Spinal cord (tissue), 10 donors: ENCODE measurements at places on chromosomes 6 and 20. TPM values are rescaled to one million over a fixed set of nuclear protein-coding genes. Genes with fewer than 3 reads are reported as not detected.

DNA sequence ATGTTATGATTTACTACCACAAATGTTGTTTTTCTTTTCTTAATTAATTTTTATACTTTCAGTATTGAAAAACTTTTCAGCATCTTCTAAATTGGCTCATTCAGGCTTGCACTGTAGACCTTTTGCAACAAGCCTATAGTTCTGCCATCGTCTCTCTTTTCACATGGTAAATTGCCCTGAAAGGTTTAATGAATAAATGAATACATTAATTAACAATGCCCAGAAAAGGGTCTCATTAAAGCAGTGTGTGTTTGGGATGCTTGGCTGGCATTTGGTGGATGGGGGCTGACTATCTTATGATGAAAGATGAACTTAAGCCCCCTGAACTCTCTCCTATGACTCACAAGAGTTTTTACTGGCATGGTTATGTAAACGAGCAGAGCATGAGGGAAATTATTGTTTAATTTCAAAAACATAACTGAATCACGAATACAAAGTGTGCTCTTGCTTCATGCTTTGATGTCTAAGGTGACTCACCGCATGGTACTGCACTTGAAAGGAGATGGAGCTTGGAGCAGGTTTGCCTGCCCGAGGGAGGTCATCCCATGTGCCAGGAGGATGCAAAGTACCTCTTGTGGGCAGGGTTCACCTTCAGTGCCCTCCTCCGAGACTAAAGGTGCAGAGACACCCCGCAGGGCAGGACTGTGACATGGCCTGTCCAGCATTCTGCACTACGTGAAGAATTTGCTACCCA lies 13.8 kb upstream of the PCK1 start:
- H3K4me3 ChIP-seq = no peak overlapping the region
- no peak overlapping the region for H3K27ac ChIP-seq

GRCh38 chr20:37243937-37244571 lies 17.6 kb downstream of the GHRH start:
- peaks cover 17% of the 10 kb centered on the region for H3K36me3 ChIP-seq
- peaks cover 42% of the 10 kb centered on the region for H3K4me1 ChIP-seq
- no peaks in the 10 kb centered on the region for H3K27me3 ChIP-seq
- H3K4me3 ChIP-seq = no peak overlapping the region
- peak; percentile 84 for DNase-seq

DNA sequence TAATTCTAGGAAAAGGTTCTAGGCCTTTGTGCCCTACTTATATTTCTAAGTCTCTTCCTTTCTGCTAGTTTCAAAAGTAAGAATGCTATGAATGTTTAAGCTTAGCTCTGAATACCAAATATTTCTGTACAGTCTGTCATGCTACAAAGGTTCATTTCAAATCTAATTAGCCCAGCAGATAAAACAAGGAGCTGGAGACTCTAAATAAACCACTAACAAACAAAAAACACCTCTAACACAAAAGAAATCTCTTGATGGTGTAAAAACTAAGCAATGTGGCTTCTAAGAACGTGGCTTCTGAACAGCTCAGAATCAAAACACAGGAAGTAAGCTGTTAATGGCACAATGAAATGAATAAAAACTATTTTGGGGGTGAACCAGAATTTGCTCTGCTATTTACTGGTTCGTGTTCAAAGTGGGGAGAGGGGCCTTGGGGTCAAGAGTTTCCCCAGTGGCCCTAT lies 198.3 kb downstream of the BCAS1 start:
- DNase-seq = no peak
- H3K36me3 ChIP-seq = no peaks in the 10 kb centered on the region
- no peaks in the 10 kb centered on the region for H3K27me3 ChIP-seq

DNA sequence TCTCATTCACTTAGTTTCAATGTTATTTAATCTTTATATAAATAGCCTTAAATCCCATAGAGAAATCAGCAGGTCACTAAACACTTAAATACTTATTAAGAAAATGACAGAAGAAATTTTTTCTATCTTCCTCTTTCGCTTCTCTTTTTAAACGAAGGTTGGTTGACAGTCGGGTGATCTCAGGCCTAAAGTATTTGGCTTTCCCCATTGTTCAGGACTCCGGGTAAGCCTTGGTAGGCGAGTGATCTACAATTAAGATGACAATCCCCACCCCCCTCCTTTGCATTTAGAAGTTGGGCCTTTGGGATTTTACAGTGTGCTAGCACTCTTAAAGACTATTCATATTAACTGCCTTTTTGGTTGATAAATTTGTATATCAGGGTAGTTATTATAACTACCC lies 19.7 kb upstream of the UTRN start:
- H3K27ac ChIP-seq = no peak overlapping the region
- H3K4me3 ChIP-seq = no peak overlapping the region
- no peaks in the 10 kb centered on the region for H3K27me3 ChIP-seq
- H3K36me3 ChIP-seq = no peaks in the 10 kb centered on the region
- DNase-seq = no peak

- no peak for DNase-seq
- no peaks in the 10 kb centered on the region for H3K36me3 ChIP-seq
- no peak overlapping the region for H3K27ac ChIP-seq
- H3K4me1 ChIP-seq = no peaks in the 10 kb centered on the region
These were observed 1.4 kb downstream of the CST8 start for GRCh38 chr20:23492292-23492691.

DNA sequence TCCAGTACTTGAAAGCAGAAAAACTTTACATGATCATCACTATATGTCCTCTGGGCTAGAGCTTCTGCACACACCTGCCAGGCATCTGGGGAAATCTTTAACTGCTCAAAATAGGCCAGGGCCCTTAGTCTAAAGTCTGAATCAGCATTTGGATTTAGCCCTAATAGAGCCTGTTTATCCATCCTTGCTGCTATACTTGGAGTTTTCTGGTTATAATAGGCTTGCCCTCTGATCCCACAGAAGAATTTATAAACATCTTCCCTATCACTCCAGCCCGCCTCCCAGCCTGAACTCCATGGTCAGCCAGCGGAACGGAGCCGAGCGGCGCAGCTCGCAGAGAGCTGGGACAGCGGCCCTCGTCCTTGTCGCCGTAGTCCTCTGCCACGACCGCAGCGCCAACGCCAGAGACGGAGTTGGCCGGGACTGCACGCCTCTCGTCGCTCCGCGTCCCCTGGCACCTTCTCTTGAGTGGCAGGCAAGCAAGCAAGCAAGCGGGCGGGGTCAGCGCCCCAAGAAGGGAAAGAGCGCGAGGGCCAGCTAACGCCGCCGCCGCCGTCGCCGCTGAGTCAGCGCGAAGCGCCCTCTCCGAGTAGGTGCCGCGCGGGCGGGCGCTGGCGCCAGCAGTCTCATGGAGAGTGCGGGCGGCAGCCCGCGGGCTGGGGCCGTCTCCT lies 25.4 kb upstream of the ASIP start:
- no peaks in the 10 kb centered on the region for H3K36me3 ChIP-seq
- no peaks in the 10 kb centered on the region for H3K27me3 ChIP-seq
- no peak for DNase-seq
- H3K4me1 ChIP-seq = no peaks in the 10 kb centered on the region
- H3K4me3 ChIP-seq = peak overlapping the region; percentile 53

GRCh38 chr20:8242066-8242465 lies 110.0 kb downstream of the PLCB1 start:
- no peak overlapping the region for H3K27ac ChIP-seq
- peak; percentile 26 for DNase-seq
- no peak overlapping the region for H3K4me3 ChIP-seq

GRCh38 chr20:51586005-51586440 lies 43.5 kb upstream of the NFATC2 start:
- H3K27me3 ChIP-seq = no peaks in the 10 kb centered on the region
- no peaks in the 10 kb centered on the region for H3K36me3 ChIP-seq
- H3K4me1 ChIP-seq = no peaks in the 10 kb centered on the region
- H3K4me3 ChIP-seq = no peak overlapping the region

- H3K4me3 ChIP-seq = no peak overlapping the region
- H3K4me1 ChIP-seq = no peaks in the 10 kb centered on the region
- H3K27me3 ChIP-seq = no peaks in the 10 kb centered on the region
- no peaks in the 10 kb centered on the region for H3K36me3 ChIP-seq
- no peak for DNase-seq
These were observed 89.7 kb downstream of the FOXF2 start for GRCh38 chr6:1479095-1479494.

- no peak overlapping the region for H3K4me3 ChIP-seq
- no peaks in the 10 kb centered on the region for H3K27me3 ChIP-seq
- no peak overlapping the region for H3K27ac ChIP-seq
These were observed 108.4 kb upstream of the ESR1 start for GRCh38 chr6:151698931-151699700.

GRCh38 chr6:138999949-139000725 lies 12.1 kb upstream of the REPS1 start:
- H3K4me3 ChIP-seq = no peak overlapping the region
- no peaks in the 10 kb centered on the region for H3K27me3 ChIP-seq
- DNase-seq = no peak
- H3K4me1 ChIP-seq = no peaks in the 10 kb centered on the region
- no peak overlapping the region for H3K27ac ChIP-seq

GRCh38 chr6:43972179-43972912 lies 154.9 kb downstream of the MRPL14 start:
- H3K4me1 ChIP-seq = peaks cover 22% of the 10 kb centered on the region
- H3K4me3 ChIP-seq = no peak overlapping the region
- no peak for DNase-seq
- H3K27ac ChIP-seq = no peak overlapping the region
- no peaks in the 10 kb centered on the region for H3K36me3 ChIP-seq
- H3K27me3 ChIP-seq = no peaks in the 10 kb centered on the region

GRCh38 chr6:50979171-50979525 lies 160.5 kb downstream of the TFAP2B start:
- no peak overlapping the region for H3K4me3 ChIP-seq
- H3K4me1 ChIP-seq = no peaks in the 10 kb centered on the region
- no peaks in the 10 kb centered on the region for H3K27me3 ChIP-seq
- no peaks in the 10 kb centered on the region for H3K36me3 ChIP-seq
- peak; percentile 64 for DNase-seq

GRCh38 chr6:169959136-169960002 lies 207.9 kb downstream of the ERMARD start:
- H3K4me3 ChIP-seq = no peak overlapping the region
- no peak overlapping the region for H3K27ac ChIP-seq
- H3K4me1 ChIP-seq = peaks cover 35% of the 10 kb centered on the region
- H3K27me3 ChIP-seq = peaks cover 3% of the 10 kb centered on the region
- H3K36me3 ChIP-seq = no peaks in the 10 kb centered on the region
- DNase-seq = no peak

DNA sequence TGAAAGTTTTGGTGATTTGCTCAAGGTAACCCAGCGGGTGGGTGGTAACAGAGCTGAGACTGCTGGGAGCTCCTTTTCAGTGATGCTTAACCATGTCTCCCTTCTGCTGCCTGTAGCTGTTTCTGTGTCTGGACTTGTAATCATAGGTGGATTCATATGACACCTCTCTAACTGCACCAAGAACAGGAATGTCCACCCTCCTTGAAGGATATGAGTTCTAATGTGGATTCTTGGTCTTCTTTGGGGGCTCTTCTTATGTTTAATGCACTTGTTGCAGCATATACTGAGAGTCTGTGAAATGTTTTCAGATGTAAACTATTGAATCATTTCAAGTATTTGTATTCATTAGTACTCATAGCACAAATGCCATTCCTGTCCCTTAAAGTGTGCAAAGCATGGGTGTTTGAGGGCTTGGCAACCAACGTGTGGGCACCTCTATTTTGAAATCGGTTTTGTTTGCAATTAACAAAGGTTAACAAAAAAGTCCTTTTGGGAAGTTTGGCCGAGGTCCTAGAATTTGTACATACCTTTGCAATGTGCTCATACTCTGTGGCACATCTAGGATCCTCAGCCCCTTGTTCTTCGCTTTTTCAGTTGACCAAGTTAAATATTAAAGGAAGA lies 138.0 kb downstream of the SOX4 start:
- peaks cover 5% of the 10 kb centered on the region for H3K4me1 ChIP-seq
- H3K36me3 ChIP-seq = no peaks in the 10 kb centered on the region
- no peak overlapping the region for H3K4me3 ChIP-seq
- H3K27me3 ChIP-seq = no peaks in the 10 kb centered on the region
- DNase-seq = no peak
- no peak overlapping the region for H3K27ac ChIP-seq

- no peak overlapping the region for H3K27ac ChIP-seq
- no peaks in the 10 kb centered on the region for H3K36me3 ChIP-seq
- no peaks in the 10 kb centered on the region for H3K27me3 ChIP-seq
- H3K4me3 ChIP-seq = peak overlapping the region; percentile 86
These were observed 2.2 kb downstream of the IFNGR1 start for GRCh38 chr6:137216875-137217553.

- no peak overlapping the region for H3K4me3 ChIP-seq
- DNase-seq = no peak
- no peak overlapping the region for H3K27ac ChIP-seq
- no peaks in the 10 kb centered on the region for H3K36me3 ChIP-seq
These were observed 234.3 kb downstream of the PLCB1 start for GRCh38 chr20:8366303-8366923.

- no peak overlapping the region for H3K4me3 ChIP-seq
- no peak overlapping the region for H3K27ac ChIP-seq
- no peaks in the 10 kb centered on the region for H3K36me3 ChIP-seq
- no peaks in the 10 kb centered on the region for H3K4me1 ChIP-seq
These were observed 22.6 kb downstream of the MYH7B start for GRCh38 chr20:34978092-34978744.

DNA sequence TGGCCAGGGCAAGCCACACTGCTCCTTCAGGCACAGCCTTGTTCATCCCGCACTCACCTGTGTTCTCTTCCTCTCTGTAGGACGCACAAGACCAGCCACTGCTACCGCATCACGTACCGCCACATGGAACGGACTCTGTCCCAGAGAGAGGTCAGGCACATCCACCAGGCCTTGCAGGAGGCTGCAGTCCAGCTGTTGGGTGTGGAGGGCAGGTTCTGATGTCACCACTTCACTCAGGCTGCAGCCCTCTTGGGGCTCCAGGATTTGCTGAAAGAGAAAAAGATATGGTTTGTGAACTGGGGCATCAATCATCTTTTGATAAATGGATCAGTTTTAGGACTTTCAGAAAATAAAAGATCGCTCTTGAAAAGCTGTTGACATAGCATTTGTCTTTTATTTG lies 235.5 kb downstream of the NRN1 start:
- no peaks in the 10 kb centered on the region for H3K27me3 ChIP-seq
- peaks cover 3% of the 10 kb centered on the region for H3K36me3 ChIP-seq
- no peak overlapping the region for H3K27ac ChIP-seq

The C20orf202 gene
- total RNA-seq = 0.99 TPM

The ALDH8A1 gene
- total RNA-seq = 1.1 TPM

The TMEM151B gene
- total RNA-seq = 9.3 TPM

The SRMS gene
- total RNA-seq = not detected

The CST4 gene
- total RNA-seq = not detected

The EPB41L2 gene
- total RNA-seq = 267 TPM

The C20orf96 gene
- 8.9 TPM for total RNA-seq
